ENCODE measurements at places on chromosomes 6 and 20.

GRCh38 chr6:117960877-117961276 lies 53.8 kb downstream of the SLC35F1 start:
- DNase-seq, result no peak

DNA sequence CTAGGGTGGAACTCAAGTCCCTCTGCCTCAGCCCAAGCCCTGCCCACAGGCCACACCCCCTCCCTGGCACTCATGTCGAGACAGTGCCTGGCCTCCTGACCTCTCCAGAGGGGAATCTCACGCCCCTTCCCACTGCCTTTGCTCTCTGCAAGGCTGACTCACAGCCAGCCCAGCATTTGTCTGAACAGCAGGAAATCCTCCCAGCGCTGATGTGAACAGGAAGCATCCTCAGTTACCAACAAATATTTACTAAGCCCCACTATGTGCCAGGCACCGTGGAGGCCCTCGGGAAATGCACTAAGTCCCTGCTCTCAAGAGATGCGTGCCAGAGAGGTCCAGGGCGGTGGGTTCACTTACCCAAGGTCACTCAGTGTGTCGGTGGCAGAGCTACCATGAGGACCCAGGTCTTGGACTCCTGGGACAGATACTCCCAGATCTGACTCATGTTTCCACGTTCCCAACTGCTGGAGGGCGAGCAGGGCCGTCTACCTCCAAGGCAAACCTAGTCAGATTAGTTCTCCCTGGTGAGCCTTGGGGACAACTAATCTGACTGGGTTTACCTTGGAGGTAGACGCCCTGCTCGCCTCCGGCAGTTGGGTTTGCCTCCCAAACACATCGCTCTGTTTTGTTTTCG lies 7.8 kb downstream of the ADA start:
- peak; percentile 99 for DNase-seq

- DNase-seq, result no peak
These were observed 258.4 kb downstream of the HDGFL1 start for GRCh38 chr6:22827760-22828159.

DNA sequence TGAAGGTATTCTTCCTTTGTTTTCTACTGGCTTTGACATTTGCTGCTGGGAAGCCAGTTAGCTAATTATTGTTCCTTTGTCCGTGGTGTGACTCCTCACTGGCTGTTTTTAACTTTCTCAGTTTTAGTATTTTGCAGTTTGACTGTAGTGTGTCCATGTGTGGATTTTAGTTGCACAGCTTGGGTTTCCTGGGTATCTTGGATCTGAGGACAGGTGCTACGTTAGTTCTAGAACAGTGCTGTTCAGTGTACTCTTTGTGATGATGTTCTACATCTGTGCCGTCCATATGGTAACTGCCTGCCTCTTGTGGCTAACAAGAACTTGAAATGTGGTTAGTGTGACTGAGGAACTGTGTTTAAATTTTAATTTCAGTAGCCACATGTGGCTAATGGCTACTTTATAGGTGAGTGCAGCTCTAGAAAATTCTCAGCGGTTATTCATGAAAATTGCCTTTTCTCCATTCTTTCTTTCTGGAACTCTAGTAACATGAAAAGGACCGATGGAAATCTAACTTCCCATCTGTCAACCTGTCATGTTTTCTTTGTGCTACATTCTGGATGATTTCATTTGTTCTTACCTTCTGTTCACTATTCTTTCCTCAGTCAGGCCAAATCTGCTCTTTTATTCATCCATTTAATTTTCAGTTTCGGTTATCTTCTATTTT lies 7.4 kb downstream of the SNX9 start:
- DNase-seq, result no peak

- no peak for DNase-seq
These were observed 74.2 kb upstream of the PHIP start for GRCh38 chr6:79152269-79152737.

DNA sequence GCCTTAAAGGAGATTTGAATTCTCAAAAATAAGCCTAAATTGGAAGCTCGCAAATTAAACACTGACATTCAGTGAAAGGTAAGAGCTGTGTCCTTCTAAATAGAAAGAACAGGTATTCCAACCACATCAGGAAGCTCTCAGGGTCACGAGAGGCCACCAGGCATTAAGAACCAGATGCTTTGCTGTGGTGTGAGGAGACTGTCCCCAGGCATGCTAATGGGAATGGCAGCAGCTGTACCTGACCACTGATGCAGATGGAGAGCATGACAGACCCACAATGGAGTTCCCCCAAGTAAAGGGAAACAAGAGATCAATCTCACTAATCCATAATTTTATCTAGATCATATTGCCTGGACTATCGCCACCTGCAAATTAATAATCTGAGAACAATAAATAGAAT lies 658.9 kb upstream of the NOX3 start:
- no peak for DNase-seq

DNA sequence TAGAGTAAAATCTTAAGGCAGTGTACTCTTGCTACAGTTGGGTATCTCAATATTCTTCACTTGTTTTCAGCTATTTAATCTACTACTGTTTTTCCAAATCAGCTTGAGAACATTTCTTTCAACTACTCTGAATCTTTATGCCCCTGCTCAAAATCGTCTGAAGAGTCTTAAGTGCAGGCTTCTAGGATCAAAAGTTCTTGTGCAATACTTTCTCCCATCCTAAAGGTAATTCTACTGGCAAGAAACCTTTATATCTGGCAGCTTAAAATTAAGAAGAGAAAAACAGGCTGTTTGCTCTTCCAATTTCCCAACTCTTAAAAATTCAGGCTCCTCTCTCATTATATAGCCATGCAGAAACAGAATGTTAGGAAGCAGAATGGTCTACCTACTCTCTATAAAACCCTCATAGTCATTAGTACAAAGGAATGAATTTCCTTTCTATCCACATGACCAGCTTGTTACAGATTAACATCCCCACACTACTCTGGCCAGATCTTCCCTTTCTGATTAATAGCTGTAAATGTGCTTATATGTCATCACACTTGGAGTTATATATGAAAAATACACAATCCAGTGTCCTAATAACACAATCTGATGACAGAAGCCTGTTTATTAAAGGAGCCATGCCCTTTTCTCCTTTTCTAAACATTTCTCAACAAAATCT lies 122.2 kb upstream of the FAM184A start:
- DNase-seq, result no peak

- peak; percentile 55 for DNase-seq
These were observed 637.4 kb downstream of the MMUT start for GRCh38 chr6:48825501-48826151.

GRCh38 chr6:52641388-52641787 lies 29.5 kb upstream of the TMEM14A start:
- no peak for DNase-seq

GRCh38 chr20:58747211-58747610 lies 54.6 kb downstream of the NPEPL1 start:
- no peak for DNase-seq

GRCh38 chr6:29439006-29439405 lies at the start of gene OR10C1:
Gene OR10C1, plus strand, starts transcription at chr6:29439306. Its CDS starts 710 bp downstream, at chr6:29440016.
- no peak for DNase-seq

DNA sequence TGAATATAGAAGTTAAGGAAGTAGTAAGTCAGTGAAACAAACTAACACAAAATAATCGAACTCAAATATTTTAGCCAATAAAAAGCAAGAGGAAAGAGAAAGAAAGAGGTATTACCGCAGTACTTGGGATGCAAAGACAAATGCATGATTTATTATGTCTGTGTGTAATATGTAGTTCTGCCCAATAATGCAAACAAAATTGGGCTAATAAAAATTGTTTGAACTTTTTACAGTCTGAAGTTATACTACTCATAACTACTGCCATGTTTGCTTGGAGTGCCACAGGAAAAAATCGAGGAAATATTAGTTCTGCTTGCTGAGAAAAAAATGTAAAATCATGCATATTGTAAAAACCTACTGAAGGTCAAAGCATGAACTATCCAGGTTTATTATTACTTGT lies 360.3 kb upstream of the KCNQ5 start:
- no peak for DNase-seq

DNA sequence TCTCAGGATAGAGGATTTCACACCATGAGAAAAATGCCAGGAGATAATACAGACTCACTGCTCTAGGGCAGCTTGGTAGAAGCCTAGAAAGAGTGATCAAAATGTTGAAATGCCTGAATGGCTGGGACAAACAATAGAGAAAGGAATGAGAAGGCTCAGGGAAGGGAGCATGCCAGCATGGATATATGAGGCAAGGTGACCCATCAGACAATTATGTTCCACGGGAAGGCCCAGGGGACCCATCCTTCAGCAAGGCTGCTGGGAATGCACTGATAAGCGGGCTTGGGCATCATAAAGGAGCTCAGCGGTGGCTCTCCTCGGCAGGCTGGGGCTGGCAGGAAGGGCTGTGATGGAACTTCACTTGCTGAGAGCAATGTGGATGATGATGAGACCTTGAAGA lies 12.2 kb downstream of the HEBP2 start:
- no peak for DNase-seq

DNA sequence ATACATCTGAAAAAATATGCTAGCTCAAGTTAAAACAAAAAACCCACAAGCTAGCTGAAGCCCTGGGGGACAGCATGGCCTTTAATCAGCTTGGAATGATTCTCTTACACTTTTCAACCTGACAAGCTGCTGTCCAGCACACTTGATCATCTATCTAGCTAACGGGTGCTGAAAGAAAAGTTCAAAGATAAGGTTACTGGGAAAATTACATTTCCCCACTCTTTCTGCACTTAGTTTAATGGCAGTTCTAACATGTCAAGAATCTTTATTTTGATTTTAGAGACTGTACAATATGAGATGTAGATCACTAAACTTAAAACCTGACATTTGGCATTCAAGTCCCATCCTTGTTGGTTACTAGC lies 53.4 kb downstream of the STK4 start:
- no peak for DNase-seq

DNA sequence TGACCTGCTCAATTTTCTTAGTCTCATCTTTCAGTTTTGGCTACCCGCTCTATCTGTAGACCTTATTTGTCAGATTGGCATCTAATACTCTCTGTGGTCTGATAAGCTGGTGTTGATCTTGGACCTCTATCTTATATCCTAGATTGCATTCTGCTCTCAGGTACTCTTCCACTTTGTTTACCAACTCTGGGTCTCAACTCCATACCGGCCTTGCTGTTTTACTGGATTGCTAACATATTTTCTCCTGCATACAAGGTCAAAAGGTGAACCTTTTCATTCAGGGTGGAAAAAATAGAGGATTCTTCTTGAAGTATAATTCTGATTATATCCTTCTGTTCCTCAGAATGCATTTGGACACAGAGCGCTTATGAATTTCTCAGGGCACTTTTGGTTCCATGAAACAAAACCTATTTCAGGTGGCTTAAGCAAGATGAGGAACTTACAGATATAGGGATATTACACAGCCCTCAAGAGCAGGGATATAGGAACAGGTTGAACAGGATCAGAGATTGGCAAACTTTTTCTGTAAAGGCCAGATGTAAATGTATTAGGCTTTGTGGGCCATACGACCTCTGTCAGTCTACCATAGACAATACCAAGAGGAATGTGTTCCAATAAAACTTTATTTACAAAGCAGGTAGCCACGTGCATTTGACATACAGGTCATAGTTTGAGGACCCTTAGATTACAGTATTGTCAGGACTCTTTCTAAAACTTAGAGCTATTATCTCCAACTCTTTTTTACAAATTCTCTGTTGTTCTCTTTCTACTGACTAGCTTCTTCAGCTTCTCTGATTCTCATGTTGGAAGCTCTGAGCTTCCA lies 2.5 kb upstream of the SH3BGRL2 start:
- DNase-seq, result no peak

GRCh38 chr6:137638926-137639706 lies 144.9 kb upstream of the OLIG3 start:
- no peak for DNase-seq

DNA sequence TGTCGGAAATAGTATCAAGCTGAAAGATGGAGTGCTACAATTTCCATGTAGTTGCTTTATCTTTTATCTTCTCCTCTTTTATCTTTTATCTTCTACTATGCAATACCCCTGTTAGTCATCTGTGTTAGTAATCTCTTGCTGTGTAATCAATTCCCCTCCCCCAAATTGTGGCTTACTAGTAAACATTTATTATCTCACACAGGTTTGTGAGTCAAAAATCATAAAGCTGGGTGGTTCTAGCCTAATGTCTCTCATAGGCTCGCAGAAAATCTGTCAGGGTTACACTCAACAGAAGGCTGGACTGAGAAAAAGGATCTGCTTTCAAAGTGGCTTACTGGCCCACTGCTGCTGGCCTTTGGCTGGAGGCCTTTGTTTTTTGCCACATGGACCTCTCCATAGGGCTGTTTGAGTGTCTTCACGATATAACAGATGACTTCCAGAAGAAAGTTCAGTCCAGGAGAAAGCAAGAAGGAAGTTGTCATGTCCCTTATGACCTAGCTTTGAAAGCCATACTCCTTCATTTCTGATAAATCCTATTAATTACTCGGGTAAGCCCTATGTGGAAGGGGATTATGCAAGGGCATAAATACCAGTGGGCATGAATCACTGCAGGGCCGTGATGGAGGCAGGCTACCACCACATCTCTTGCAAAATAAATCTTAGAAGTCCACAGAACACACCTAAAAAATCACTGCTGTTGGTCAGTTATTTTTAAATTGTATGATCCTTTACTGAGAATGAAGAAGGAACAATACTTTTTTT lies 24.5 kb upstream of the PTCHD4 start:
- no peak for DNase-seq

DNA sequence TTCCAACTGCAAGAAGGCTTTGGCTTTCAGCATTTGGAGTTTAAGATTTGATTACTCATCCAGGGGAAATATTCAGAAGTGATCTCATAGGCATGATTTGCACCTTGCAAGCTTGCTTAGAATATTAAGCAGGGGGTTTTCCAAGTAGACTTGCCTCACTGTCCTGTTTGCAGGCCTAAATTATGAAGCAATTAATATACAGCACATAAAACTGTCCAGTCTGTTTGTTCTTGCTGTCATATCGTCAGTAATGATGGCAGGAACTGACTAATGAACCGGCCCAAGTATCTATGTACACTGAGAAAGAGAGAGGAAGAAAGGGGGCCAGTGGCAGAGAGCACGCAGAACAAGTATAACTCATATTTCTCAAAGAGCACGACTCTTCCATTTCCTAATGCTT lies 212.5 kb upstream of the SUPT3H start:
- peak; percentile 4 for DNase-seq

- peak; percentile 45 for DNase-seq
These were observed 6.0 kb upstream of the MRAP2 start for GRCh38 chr6:84027340-84028181.

GRCh38 chr20:60136645-60137401 lies 178.6 kb downstream of the CDH26 start:
- no peak for DNase-seq

- DNase-seq, result no peak
These were observed 26.1 kb downstream of the SEC63 start for GRCh38 chr6:107931894-107932293.

Data from dermis blood vessel endothelial cell (primary cell).